ENCODE measurements at places on chromosomes 5 and 9.

DNA sequence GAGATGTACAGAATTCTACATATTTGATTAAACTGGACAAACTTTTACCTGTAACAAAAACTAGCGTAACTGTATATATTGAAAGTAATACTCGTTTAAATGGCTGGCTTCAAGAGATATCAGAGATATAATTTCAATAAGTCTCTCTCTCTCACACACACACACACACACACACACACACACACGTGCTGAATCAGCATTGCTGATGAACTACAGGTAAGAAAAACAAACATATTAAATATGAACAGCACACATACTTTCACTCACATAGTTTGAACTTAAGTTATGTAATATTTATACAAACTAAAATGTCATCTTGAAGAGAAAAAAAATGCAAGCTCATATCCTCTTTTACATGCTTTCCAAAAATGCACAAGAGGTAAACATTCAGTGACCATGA, 145.4 kb downstream of the BNC2 start:
- no peak for DNase-seq

- no peak for DNase-seq
Measured at GRCh38 chr9:89191004-89191403, 12.4 kb upstream of the SHC3 start.

DNA sequence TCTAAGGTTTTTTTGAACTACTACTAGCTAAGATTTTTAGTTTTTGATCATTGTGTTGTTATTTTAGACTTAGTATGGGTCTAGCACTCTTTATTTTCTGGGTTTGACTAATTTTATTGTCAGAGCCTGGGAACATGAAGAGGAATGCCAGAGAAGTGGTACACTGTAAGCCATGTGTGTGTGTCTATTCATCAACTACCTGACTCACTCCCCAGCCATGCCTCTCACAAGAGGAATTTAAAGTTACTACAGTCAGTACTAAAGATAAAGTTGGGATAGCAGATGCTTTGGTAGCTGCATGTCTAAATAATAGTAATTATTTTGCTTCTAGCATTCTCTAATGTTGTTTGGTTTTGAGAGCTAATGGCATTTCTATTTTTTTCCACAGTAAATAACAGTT, 264.8 kb downstream of the CSNK1G3 start:
- no peak for DNase-seq

DNA sequence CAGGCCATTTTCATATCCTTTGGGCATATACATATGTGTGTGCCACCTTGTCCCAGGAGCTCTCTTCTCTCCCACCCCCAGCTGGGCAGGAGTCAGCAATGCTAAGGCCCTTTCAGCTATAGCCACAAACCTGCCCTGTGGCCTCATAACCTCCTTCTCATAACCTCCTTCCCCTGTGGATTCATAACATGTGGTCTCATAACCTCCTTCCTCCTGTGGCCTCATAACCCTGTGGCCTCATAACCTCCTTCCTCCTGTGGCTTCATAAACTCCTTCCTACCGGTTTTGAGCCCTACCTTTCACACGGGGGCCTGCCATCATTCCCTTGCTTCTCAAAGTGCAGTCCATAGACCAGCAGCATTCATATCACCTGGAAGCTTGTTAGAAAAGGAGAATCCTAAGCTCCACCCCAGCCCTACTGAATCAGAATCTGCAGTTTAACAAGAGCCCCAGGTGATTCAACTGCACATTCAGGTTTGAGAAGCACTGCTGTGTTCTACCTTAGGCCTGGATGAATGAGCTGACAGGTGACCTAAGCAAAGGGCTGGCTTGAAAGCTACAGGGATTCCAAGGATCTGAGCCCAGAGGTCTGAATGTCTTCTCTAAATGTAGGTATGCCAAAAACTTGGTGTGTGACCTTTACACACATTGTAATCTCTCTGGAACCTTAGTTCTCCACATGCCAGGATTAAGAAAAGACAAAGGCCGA, 41.9 kb upstream of the PLPP6 start:
- DNase-seq, result no peak

GRCh38 chr9:132235894-132236661, 74.2 kb downstream of the NTNG2 start:
- DNase-seq, result peak; percentile 52

DNA sequence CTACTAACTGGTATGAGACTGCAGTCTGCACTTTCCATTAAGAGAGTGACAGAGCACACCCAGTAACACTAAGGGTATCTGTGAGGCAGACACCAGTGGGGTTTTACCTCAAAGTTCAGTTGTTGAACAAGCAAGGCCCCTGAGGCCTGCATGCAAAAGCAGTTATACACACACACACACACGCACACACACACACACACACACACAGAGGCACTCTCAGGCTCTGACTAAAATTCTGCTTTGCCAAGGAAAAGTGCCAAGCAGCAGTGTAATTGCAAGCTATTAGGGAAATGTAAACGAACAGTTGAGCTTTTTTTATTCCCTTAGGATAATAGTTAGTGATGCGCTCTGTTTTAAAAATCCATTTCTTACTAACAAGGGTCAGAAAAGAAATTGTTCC, 377.1 kb downstream of the SPOCK1 start:
- no peak for DNase-seq

DNA sequence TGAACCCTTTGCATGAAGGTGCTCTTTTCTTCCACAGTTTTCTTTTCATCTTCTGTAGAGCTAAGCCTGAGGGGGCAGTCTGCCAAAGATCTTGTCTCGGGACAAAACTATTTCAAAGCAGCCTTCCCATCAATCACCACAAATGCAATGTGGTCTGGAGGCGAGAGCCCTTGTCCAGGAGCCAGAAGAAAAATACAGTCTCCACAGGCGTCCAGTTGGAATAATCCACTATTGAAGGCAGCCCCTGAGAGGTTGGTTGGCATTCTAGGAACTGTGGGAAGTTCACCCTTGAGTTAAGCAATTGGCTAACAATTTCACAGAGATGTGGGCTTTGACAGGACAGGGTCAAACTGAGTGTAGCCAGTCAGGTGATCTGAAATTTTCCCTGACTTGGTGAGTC, 72.0 kb downstream of the SEMA6A start:
- DNase-seq, result no peak

- no peak for DNase-seq
Measured at GRCh38 chr5:35012796-35013195, 35.0 kb downstream of the AGXT2 start.

DNA sequence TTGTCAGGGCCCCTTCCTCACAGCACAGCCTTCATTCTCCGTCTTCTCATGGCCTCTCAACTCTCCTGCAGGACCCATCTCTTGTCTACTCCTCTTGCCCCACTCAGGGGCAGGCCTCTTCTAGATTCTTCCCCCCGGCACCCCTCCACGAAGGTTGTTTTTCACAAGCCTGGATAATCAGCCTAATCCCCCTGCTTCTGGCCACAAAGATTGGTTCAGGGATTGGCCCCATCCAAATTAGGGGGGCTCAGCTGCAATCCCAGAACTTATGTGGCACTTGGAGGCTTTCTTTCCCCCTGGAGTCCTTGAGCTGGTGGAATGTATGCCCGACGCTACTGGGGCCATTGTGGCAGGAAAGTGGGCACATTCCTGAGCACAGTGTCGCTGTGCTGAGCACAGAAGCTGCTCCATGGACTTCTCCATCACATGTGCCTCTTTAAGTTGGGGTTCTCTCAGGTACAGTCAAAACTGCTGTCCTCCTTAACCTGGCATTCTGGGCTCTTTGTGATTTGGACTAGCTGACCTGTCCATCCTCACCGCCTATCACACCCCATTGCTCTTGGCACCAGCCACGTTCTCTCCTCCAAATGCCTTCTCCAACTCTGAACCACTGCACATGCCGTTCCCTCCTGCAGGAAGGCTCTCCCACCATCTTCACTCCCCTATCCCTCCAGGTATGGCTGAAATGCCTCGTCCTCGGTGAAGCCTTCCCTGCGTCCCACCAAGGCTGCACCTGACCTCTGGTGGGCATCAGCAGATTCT, 66.8 kb upstream of the RNF130 start:
- no peak for DNase-seq

DNA sequence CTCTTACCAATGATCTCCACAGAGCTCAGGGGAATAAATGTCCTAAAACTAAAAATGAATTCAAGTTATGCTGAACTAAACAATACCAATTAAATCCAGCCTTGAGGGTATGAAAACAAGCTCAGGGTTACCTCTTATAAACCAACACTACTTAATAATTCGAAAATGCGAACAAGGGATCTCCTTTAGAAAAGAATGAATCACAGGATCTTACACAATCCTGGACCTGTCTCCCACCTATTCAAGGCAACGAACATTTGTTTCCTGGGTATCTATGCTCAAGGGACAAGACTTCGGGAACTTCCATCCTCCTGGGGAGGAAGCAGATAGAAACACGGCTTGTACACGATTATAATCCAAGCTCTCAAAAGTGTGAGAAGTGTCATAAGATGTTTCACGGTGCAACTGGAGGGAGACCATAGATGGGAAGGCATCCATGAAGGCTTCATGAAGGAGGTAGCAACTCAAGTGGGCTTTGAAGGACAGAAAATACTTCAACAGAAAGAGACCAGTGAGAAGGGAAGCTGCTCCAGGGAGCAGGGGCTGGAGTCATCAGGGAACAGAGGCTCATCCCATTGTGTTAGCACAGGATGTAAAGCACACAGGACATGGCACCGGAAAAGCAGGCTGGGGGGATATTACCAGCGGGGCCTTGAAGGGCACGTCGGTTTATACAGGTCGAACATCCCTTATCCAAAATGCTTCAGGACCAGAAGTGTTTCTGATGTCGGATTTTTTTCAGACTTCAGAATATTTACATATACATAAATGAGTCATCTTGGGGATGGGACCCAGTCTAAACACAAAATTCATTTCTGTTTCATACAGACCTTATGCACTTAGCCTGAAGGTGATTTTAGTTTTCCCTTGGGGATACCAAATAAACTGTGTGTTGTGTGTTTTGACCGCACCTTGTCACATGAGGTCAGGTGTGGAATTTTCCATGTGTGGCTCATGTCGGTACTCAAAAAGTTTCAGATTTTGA, 87.4 kb downstream of the TLE1 start:
- no peak for DNase-seq

DNA sequence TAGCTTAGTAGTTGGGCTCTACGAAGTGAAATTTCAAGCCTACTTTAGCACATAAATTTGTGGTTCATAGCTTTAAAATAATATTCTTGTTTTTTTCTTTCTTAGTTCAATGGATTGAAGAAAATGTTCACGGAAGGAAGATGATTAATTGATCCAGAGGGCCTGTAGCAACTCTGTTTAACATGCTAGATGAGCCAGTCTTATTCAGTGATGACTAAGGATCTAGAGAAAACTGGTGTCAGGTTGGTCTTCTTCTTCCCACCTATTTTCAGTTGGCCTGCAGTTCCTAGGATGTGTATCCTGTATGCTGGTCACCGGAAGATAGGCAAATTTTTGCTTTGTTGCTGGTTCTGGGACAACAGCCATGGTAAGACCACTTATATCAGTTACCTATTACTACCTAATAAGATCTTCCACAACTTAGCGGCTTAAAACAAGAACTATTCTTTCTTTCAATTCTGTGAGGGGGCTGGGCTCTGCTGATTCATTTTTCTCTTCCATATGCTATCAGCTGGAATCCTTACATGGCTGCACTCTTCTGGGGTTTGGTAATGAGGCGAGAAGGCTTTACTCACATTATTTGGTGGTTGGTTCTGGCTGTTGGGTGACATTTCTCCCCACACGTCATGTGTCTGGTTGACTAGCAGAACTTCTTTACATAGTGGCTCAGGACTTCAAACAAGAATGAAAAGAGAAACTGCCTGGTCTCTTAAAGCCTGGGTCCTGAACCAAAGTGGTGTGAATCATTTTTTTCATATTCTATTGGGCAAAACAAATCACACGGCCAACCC, 182.7 kb upstream of the ACTBL2 start:
- no peak for DNase-seq

DNA sequence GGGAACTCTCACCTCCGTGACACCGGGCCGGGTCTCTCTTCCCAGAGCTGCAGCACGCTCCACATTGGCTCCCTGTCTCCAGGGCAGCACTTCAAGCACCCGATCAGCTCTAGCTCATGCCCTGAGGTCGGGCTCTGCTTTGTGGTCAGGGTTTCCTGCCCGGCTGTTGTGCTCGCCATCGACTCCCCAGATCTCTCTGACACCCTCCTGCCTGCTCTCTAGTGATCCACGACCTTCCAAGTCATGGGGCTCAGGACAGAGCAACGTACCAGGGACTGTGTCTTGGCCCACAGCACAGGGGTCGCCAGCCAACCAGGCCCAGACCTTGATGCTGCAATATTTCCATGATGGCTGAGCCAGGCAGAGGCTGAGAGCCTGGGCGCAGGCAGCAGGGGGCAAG, 45.1 kb downstream of the PRRT1B start:
- DNase-seq, result no peak

DNA sequence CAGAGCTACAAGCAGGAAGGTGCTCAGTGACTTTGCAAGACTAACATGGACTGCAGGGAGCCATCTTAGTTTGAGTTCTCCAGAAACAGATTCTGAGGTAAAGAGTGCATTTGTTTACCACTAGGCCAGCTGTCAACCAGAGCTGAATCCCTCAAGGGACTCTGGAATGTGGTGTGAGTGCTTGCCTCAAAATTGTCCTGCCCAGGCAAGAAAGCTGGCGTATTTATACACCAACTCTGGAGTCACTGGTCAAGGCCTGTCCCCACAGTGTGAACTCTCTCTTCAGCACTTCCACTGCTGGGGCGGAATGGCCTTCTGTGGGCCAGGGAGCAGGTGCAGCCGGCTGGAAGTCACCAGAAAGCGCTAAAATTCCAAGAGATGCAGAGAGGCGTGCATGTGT, 139.2 kb upstream of the TBCA start:
- no peak for DNase-seq

- no peak for DNase-seq
Measured at GRCh38 chr5:67910546-67910945, 305.0 kb upstream of the PIK3R1 start.

DNA sequence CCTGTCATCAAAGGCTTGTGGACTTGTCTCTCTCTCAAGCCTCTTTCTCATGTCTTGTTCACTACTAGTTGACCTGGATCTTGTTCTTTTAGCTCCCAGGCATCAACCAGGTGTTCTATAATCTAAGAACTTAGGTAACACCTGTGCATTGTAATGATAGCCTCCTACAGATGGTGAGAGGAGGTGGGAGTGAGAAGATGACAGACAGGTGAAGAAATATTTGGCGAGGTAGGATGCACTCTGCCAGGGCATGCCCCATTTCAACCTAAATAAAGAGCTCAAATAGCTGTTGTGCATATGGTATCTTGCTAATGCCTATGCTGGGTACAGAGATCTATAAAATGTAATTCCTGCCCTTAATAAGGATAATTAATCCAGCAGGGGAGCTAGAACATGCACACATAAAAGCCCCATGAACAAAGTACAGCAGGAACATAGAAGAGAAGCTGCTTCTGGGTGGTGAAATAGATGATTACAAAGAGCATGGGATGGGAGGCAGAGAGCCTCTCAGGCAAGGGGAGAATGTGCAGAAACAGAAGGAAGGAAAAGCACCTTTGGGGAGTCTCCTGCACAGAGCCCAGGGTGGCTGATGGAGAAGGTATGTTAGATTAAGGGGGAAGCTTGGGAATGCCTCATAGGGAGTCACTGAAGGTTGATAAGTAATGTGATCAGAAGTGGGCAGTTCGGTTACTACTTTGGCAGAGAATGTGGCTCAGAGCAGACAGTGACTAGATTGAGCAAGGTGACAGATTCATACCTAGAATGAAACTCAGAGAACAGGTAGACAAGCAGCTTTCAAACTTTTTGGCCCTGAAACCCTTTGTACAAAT, 28.0 kb upstream of the PLIN2 start:
- no peak for DNase-seq

GRCh38 chr5:179241175-179241574, 104.1 kb downstream of the ADAMTS2 start:
- DNase-seq, result no peak
